Stimulated activated CD8-positive, alpha-beta memory T cell treated with anti-CD3 and anti-CD28 coated beads, Interleukin-4, amount 100 ng/mL, for 1 hour (primary cell): ENCODE measurements at places on chromosomes 6 and 20.

GRCh38 chr6:53230775-53231467 lies 82.3 kb upstream of the GCM1 start:
- no peak for DNase-seq

- DNase-seq: no peak
Observed at GRCh38 chr6:7811441-7811840, 85.5 kb downstream of the BMP6 start.

DNA sequence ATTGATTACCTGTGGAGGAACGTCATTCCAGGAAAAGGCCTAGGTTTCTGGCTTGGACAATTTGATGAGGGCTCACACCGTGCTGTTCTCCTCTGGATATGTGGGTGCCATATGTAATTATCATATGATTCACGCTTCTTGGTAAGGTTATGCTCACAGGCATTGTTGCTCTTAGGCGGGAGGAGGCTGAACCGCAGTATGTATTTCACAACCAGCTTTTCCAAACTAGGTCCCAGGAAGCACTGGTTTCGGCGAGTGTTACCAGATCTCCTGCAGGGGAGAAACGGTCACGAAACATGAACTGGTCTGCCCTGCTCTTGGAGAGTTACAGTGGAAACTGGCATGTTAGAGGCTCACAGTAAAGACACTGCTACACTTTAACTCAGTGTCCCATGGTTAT lies 793 bp upstream of the FAM50B start:
- DNase-seq: no peak

- DNase-seq: no peak
Observed at GRCh38 chr6:42604150-42604549, 40.3 kb downstream of the UBR2 start.

DNA sequence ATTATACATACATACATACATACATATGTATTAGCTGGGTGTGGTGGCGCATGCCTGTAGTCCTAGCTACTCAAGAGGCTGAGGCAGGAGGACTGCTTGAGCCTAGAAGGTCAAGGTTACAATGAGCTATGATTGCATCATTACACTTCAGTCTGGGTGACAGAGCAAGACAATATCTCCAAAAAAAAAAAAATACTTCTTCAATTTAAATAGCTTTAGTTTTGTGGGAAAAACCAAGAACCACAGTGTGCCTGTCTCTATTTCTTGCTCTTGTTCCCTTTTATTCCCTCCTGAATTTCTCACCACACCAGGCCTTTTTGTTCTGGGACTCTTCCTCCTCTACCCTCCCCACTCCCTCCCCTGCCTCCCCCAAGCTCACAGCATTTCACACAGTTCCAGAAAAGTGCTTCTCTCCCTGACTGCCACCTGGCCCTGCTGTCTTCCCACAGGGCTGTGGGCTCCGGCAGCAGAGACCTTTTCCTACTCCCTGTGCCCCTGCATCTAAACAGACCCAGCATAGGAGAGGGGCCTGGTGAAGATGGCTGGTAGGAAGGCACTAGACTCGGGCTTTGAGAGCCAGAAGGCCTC lies 1.3 kb downstream of the C20orf203 start:
- DNase-seq: no peak
